HS-27A (cell line): ENCODE measurements at places on chromosomes 3 and 15.

DNA sequence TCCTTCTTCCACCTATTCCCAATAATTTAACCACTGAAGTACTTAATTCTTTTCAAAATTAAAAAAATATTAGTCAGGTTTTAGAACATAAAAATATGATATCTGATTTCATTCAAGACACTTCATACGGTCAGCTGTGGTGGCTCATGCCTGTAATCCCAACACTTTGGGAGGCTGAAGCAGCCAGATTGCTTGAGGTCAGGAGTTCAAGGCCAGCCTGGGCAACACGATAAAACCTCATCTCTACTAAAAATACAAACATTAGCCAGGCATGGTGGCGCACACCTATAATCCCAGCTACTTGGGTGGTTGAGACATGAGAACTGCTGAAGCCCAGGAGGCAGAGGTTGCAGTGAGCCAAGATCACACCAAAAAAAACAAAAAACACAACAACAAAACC is 56.7 kb downstream of the NBEAL2 start:
- no peak for DNase-seq

GRCh38 chr3:42683875-42684598 is 1.3 kb upstream of the KLHL40 start:
- peak; percentile 87 for DNase-seq

GRCh38 chr15:97009031-97009431 is 678.5 kb downstream of the NR2F2 start:
- DNase-seq, result no peak

DNA sequence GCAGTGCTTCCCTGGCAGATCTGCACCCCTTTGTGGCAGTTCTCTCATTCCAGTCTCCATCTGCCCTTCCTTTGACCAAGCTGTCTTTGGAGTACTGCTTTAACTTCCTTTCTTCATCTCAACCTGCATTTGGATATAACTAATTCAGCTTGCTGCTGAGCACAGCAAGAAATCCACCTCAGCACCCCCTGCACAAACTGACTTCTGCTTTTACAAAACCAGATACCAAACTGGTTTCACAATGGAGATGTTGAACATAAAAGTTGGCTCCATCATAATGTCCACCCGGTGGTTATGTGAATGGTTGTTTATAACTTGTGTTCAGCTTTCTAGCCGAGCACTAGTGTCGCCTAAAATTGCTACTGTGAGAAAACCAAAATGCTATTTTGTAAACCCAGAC is 341.1 kb upstream of the SEMA6D start:
- DNase-seq, result no peak

DNA sequence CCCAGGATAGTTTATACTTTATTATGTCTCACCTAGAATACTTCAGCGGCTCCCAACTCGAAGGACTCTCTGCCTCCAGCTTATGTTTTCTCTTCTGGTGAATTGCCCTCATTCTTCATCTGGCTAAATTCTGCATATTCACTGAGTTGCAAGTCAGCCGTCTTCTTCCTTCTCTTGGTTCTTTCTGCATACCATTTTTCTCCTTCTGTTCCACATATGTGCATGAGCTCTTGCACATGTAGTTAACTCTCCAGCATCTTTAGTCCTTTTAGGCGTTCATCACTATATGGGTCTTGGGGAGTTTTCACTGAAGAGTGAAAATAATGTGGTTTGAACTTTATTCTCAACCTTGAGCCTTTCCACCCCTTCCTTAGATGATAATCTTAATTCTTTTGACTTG is 70.1 kb downstream of the AP4E1 start:
- DNase-seq, result no peak

DNA sequence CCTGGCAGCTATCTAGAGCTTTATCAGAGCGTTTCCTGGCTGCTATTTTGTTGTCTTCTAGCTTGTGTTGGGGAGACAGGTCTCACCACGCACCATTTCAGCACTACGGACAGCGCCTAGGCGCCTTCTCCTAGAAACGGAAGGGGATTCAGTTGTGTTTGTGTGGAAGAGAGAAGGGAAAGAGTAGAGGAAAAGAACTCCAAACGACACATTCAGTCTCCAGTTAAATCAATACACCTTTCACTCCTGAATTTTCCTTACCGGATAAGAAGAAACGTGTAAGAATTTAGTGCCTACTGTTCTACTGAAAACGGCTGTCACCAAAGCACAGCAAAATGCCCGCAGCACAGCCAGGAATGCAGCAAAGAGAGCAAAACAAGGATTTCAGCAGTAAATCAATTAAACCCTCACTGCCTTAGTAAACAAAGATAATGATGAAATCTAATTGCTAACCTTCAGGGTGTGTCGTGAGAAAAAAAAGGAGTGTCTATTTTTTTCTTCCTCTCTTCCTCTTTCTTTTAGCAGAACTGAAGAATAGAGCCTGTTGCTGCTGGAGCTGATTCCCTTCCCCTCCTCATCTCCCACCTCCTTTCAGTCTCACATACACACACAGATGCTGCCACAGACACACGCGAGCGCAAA is 412 bp upstream of the CTXN2 start:
- no peak for DNase-seq

- peak; percentile 23 for DNase-seq
Measured at GRCh38 chr15:75947092-75947491, 43.4 kb downstream of the FBXO22 start.

DNA sequence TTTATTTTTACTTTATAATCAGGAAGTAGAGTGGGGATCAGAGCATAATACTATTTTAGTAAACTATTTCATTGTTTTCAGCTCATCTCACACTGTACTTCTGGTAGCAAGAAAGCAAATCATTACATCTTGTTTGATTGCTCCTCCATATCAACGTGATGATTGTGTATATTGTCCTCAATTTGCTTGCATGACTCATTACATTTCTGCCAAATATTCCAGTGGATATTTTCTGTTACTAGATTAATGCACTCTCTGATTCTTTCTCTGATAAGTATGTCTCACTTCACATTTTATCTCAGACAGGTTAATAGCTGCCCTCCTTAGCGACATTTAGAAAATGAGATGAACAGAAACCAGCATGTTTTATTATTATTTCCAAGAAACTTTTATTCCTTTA is 1145.3 kb downstream of the OTOL1 start:
- no peak for DNase-seq

GRCh38 chr15:85725019-85725418 is 69.7 kb downstream of the KLHL25 start:
- DNase-seq, result no peak

- no peak for DNase-seq
Measured at GRCh38 chr3:26406636-26407035, 215.9 kb upstream of the LRRC3B start.
